ENCODE measurements at places on chromosomes 1 and 21.
A peak's percentile ranks its signal among the peaks of the same experiment; 100 is the strongest.

- no peak for DNase-seq
Measured at GRCh38 chr1:233217832-233218231, 77.7 kb downstream of the PCNX2 start.

- DNase-seq: peak; percentile 81
Measured at GRCh38 chr1:93722081-93723031, 40.7 kb upstream of the BCAR3 start.

GRCh38 chr1:4140241-4140640, 240.2 kb upstream of the C1orf174 start:
- no peak for DNase-seq

DNA sequence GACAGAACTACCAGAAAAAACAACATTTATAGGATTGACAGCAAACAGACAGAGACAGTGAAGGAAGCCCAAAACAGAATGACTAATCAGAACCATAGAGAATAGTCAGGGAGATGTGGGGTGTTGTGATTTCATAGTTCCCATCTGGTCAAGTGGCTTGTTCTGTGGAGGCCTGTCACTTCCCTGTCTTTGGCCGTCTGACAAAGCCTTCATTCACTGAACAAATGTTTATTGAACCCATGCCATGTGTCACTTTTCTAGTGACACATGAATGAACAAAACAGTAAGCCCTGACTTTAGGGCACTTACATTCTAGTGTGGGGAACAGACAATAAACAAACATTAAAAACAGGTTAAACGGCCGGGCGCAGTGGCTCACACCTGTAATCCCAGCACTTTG, 3.2 kb upstream of the SRRM1 start:
- DNase-seq: peak; percentile 38

DNA sequence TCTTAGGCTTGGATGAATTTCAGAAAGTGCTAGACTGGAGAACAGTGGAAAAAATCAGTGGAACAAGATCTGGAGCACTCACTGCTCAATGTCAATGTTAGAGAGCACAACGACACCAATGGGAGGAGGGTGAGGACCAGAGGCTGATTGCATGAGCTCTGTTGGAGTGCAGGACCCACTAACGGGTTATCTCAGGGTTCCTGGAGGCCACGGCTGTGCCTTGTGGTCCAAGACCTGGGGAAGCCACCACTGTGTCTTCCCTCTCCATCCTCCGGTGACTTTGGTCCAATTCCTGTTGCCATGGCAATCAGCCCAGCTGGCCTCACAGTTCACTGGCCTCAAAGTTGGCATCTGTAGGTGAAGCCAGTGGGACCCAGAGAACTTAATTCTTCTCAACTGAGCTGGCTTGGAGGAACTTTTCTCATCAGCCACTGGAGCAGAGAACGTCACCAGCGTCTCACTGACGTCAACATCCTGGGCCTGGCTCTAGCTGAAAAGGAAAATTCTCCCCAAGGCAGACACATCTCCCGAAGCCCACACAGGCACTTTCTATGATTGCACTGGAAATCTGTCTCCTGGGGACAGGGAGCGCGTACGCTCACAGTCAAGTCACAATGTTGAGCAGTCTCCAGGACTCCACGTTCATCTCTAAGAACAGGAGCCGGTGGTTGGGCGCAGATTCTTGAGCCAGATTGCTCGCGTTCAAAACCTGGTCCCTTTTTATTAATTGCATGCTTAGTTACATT, 21.9 kb upstream of the GPR157 start:
- DNase-seq: no peak

DNA sequence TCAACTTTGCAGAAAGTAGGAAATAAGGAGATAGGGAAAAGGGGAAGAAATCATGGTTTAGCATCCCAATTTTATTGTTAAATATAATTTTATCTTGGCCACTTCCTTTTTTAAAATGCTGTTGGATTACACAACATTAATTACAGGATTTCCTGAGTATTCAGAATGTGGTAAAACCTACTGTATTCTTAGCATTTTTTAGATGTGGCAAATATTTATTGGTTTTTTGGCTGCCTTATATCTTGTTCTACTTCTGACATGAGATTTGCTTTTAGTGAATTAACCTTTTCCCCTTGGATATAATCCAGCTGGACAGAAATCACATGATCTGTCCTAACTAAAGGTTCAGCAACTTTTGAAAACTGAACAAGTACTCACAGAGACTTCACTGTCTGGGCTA, 104.9 kb downstream of the PTGS2 start:
- DNase-seq: no peak

DNA sequence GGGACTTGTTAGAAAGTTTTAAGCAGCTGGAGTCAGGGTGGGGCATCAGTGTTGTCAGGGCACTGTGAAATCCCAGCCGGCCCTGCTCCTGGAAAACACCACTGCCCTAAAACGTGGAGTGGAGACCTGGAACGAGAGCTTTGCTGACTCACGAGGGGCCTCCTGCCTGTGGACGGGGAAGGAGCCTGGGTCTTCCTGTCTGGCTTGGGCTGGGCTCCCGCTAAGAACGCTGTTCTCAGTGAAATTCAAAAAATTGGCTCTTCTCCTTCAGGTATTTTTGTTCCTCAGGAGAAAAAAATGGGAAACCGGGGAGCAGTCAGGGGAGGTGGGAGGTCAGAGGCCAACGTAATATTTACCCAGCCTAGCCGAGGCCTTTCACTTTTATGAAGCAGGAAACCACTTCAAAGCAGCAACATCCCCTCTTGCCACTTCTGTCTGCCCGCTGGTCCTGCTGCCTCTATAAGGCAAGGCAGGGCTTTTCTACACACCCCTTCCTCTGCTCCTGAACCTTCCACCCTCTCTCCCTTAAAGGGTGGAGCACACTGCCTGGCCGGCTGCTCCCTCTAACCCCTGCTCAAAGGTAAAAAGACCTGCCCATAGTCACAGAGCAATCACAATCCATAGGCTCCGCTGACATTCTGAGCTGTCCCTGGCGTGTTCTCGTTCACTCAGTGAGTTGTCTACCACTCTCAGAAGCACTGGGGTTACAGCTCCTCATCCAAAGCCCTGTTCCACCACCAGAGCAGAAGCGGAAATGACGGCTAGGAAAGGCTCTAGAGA, 8.0 kb downstream of the PLXNA2 start:
- peak; percentile 84 for DNase-seq

- DNase-seq: no peak
Measured at GRCh38 chr1:205623646-205624045, 8.2 kb downstream of the ELK4 start.

- DNase-seq: no peak
Measured at GRCh38 chr1:233613252-233614172, at the start of gene KCNK1. KCNK1 (plus strand) TSS chr1:233614106; CDS start chr1:233614172, 66 bp downstream.

- DNase-seq: no peak
Measured at GRCh38 chr21:25390701-25391100, 216.6 kb downstream of the MRPL39 start.

DNA sequence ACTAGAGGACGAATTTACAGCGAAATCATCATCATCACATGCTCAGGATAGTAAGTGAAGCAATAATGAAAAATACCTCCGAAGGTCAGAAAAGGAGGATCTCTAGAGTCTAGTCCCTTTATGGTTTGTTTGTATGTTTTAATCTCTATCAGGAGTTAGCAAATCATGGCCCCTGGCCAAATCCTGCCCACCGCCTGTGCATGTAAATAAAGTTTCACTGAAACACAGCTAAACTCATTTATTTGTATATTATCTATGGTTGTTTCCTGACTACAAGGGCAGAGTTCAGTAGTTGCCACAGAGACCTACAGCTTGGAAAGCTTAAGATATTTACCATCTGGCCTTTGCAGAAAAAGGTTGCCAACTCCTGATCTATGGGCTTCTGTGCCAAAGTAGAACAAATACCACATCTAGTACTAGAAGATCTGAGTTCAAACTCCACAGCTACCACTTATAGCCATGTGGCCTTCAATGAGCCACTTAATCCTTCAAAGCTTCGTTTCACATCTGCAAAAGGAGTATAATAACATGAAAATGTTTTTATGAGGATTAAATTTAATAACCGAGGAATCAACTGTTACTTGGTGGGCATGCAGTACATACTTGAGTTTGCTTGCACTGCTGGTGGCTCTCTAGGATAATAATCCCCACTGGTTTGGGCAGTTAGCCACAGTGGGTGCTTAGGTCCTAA, 94.0 kb upstream of the KIF26B start:
- DNase-seq: no peak

GRCh38 chr1:71086331-71086730, 5.5 kb upstream of the ZRANB2 start:
- no peak for DNase-seq

DNA sequence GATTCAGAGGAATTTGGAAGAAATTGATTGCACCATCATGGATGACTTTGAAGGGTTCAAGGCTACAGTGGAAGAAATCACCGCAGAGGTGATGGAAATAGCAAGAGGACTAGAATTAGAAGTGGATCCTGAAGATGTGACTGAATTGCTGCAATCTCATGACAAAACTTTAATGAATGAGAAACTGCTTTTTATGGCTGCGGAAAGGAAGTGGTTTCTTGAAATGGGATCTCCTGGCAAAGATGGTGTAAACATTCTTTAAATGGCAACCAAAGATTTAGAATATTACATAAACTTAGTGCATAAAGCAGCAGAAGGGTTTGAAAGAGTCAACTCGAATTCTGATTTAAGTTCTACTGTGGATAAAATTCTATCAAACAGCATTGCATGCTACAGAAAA, 698.6 kb downstream of the PLA2G4A start:
- no peak for DNase-seq

- no peak for DNase-seq
Measured at GRCh38 chr1:7301664-7301981, 469.5 kb upstream of the VAMP3 start.

DNA sequence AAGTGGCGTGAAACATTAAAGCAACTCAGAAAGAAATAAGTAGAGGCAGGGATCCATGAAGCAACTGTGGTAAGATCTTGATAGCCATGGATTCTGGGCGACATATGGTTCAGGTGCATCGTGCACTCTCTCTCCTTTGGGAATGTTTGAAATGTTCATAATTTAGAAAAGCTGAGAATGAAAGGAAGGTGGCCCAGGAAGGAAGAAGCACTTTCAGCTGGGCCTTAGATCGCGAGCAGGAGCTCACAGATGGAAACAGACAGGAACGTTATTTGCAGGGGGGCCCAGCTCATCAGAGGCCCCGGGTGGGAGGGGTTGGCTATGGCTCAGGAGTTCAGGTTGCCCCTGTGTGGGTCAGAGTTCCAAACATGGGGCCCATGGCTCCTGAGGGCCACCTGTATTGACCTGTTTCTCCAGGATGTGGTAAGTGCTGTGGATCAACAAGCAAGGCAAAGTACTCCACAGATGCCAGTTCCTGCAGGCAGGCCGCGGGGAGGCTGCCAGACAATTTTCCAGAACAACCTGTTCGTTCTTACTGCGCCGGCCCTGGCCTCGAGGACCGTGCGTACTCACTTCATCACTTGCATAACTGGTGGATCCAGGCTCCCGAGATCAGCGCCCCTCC, 253.2 kb downstream of the TOMM20 start:
- no peak for DNase-seq

GRCh38 chr1:115331558-115332331, 6.3 kb downstream of the NGF start:
- no peak for DNase-seq

GRCh38 chr21:42195378-42196031, 23.4 kb upstream of the ABCG1 start:
- no peak for DNase-seq
